Daoy (cell line): ENCODE measurements at places on chromosomes 3 and 15. TPM values are rescaled to one million over a fixed set of nuclear protein-coding genes. Genes with fewer than 3 reads are reported as not detected.

The CD86 gene
- total RNA-seq, result 0.15 and 0.29 TPM in 2 replicates

The ACSBG1 gene
- total RNA-seq, result not detected in 2 replicates

The GABRR3 gene
- total RNA-seq, result not detected in 2 replicates

The STRIT1 gene
- not detected in 2 replicates for total RNA-seq

The SLC12A1 gene
- not detected in 2 replicates for total RNA-seq

The RPL32 gene
- 611 and 698 TPM in 2 replicates for total RNA-seq

The FETUB gene
- total RNA-seq, result not detected in 2 replicates

The ITIH4 gene
- total RNA-seq, result 0.09 and 0.40 TPM in 2 replicates

The POTEB3 gene
- total RNA-seq, result not detected in 2 replicates

The SMARCC1 gene
- total RNA-seq, result 43.8 and 45.2 TPM in 2 replicates

The LSAMP gene
- 7.1 and 17.6 TPM in 2 replicates for total RNA-seq

The KIF23 gene
- total RNA-seq, result 107 and 148 TPM in 2 replicates

The NR2E3 gene
- total RNA-seq, result not detected in 2 replicates

The ELL3 gene
- 1.2 TPM in 1 of 2 replicates, not detected in the other for total RNA-seq

The SHC4 gene
- 0.24 and 1.3 TPM in 2 replicates for total RNA-seq

The ACKR4 gene
- not detected in 2 replicates for total RNA-seq

The ARIH2 gene
- 84.5 and 112 TPM in 2 replicates for total RNA-seq

The BSN gene
- 0.18 and 0.29 TPM in 2 replicates for total RNA-seq

The IL5RA gene
- total RNA-seq, result 0.80 TPM in 1 of 2 replicates, not detected in the other

The NPHP3 gene
- 18.4 and 40.2 TPM in 2 replicates for total RNA-seq

The PRSS50 gene
- not detected in 2 replicates for total RNA-seq

The SYNPR gene
- not detected in 2 replicates for total RNA-seq

The C3orf22 gene
- not detected in 2 replicates for total RNA-seq

The CCRL2 gene
- total RNA-seq, result 0.29 TPM in 1 of 2 replicates, not detected in the other

The CAMP gene
- not detected in 2 replicates for total RNA-seq
